ENCODE measurements at places on chromosomes 6 and 20.

DNA sequence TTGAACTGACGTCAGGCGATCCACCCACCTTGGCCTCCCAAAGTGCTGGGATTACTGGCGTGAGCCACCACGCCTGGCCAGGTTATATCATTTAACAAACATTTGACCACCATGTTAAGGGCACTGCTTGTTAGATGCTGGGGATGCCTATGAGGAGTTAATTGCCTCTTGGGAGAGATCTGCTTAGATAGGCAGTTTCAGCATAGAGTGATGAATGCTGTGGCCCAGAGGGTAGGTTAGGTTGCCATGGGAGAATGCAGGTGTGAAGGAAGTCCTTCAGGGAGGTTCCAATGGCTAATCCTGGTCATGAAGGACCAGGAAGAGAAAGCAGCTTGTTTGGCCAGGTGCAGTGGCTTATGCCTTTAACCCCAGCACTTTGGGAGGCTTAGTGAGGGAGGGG lies 17.0 kb downstream of the PHF20 start:
- DNase-seq: no peak

DNA sequence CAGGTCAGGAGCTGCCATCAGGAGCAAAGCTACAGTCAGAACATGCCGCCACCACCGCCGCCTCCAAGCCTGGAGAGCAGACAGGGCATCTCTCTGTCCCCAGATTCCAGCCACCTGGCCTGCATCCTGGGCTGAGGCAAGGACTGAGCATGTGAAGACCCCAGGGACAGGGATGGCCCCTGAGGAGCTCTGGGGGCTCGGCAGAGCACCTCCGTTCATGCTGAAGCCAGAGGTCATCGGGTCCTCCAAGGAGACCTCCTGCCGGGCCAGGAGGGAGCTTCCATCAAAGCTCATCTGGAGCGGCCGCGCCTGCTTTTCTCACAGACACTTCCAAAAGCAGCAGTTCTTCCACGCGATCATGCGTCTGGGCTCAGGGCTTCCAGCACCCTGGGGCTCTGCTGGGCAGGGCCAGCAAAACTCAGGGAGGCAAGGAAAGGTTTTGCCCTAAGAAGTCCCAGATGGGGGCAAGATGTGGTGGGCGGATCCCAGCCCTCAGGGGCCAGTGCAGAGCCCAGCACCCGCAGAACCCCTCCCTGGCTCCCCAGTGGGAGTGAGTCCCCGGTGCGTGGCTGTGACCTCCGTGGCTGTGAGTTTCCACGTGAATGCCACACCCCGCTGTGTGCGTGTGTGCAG lies 138.4 kb downstream of the TAF4 start:
- no peak for DNase-seq

- no peak for DNase-seq
These were observed 191.6 kb upstream of the SNX9 start for GRCh38 chr6:157631412-157631811.

DNA sequence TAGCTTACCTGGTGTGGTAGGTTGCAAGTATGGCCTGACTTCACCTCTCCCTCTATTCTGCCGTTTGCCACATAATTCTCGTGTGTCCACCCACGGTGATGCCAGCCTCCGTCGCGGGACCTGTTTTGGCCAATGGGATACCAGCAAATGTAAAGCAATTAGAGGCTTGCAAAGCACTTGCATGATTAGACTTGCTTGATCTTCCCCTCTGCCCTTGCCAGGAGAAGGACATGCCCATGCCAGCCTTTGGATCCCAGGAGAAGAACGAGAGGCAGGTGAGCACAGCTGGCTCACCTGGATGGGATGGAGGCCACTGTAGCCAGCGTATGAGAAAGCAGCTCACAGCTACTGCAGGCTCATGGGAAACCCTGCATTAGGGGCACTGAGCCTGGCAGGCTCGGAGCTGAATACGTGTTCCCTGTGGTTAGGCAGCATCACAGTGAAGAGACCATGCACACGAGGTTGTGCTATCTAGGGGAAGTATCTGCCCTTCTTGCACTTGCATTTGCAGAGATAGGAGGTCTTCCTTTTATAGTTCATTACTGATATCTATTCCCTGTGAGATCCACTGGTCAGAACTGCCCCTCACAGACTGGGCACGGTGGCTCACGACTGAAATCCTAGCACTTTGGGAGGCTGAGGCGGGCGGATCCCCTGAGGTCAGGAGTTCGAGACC lies 62.4 kb downstream of the TMEM242 start:
- DNase-seq: no peak

- DNase-seq: no peak
These were observed 81.0 kb downstream of the ERMARD start for GRCh38 chr6:169832247-169832948.

DNA sequence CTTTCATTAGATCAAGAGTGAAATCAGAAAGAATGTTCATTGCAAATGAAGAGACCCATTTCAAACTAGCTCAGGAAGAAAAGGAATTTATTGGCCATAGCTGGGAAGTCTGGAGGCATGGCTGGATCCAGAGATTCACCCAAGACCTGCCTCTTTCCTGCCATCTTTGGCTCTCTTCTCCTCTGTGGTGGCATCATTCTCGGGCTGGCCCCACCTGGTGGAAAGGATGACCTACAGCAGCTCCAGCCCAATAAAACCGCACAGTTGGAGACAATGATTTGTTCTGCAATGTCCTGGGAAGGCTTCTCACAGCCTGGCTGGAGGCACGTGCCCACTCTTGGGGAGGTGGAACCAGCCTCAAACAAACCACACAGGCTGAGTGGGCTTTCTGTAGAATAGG lies 18.1 kb upstream of the FERMT1 start:
- DNase-seq: no peak

- DNase-seq: no peak
These were observed 2.5 kb downstream of the WTAP start for GRCh38 chr6:159729598-159730331.

DNA sequence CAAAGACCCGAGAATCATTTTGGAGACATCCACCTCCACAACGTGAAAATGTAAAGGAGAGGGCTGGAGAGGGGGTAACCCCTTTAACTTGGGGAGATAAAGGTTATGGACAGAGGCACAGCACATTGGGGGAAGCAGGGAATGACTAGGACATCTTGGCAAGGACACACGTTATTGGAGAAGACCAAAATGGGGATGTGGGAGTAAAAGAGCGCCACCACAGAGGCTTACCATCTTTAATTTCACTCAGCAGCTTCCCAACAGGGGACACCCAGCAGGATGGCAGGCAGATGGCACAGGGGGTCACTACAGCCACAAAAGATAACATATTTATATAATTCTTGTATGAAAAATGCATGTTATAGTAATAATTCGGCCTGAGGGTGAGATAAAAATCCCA lies 9.8 kb downstream of the C6orf52 start:
- no peak for DNase-seq

- no peak for DNase-seq
These were observed 434.2 kb downstream of the BCKDHB start for GRCh38 chr6:80540700-80541099.

- DNase-seq: no peak
These were observed 61.6 kb upstream of the SNX9 start for GRCh38 chr6:157761331-157761921.

DNA sequence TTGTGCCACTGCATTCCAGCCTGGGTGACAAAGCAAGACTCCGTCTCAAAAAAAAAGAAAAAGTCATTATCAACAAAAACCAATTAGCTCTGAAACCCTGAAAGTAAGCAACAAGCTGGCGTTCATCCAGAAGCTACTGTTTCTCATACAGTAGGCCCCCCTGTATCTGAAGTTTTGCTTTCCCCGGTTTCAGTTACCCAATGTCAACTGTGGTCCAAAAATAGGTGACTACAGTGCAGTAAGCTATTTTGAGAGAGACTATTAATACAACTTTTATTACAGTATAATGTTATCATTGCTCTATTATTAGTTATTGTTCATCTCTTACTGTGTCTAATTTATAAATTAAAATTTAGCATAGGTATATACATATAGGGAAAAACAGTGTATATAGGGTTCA lies 135.1 kb downstream of the KIF16B start:
- DNase-seq: no peak

DNA sequence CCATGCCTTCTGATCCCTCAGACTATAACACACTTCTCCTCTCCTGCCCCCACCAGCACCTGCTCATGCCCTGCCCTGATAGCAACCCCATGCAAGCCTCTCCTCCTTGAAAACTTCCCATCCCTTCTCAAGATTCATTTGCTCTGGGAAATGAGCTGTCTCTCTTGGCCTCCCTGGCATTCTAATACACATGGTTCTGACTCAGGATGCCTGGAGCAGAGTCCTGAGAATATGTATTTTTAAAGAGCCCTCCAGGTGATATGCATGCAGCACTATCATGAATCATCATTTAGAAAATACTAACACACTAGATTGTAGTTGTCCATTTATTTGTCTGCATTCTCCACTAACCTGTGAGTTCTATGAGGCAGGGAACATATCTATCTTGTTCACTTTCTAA lies 26.6 kb downstream of the HDGFL1 start:
- no peak for DNase-seq

DNA sequence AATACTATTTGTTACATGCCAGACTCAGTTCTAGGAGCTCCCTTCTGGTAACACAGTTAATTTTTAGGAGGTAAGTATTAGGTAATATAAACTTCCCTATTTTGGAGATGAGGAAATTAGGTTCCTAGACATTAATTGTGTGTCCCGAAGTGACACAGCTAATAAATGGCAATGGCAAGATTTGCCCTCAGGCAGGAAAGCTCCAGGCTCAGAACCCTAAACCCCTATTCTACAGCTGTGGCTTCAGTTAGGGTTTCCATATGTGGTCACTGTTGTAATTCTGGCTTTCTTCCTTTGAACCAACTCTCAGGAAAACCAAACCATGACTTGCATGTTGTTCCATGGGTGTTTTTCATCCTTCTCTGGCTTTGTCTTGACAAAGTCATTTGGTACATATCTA lies 188.2 kb downstream of the PLCB1 start:
- DNase-seq: no peak

GRCh38 chr6:27133281-27134227 lies 113.9 kb upstream of the PRSS16 start:
- peak; percentile 76 for DNase-seq

GRCh38 chr6:170584954-170585498 lies 589 bp upstream of the PDCD2 start:
- DNase-seq: no peak

GRCh38 chr6:170461111-170461510 lies 92.0 kb downstream of the PSMB1 start:
- DNase-seq: no peak

Data from stimulated activated CD8-positive, alpha-beta memory T cell treated with anti-CD3 and anti-CD28 coated beads, Interleukin-7, amount 100 ng/mL, for 48 hours (primary cell).